ENCODE measurements at places on chromosomes 3 and 15.

- DNase-seq: no peak
Measured at GRCh38 chr15:43463507-43463906, 29.4 kb downstream of the TP53BP1 start.

GRCh38 chr3:50587806-50588758 is 18.8 kb downstream of the HEMK1 start:
- peak; percentile 62 for DNase-seq

DNA sequence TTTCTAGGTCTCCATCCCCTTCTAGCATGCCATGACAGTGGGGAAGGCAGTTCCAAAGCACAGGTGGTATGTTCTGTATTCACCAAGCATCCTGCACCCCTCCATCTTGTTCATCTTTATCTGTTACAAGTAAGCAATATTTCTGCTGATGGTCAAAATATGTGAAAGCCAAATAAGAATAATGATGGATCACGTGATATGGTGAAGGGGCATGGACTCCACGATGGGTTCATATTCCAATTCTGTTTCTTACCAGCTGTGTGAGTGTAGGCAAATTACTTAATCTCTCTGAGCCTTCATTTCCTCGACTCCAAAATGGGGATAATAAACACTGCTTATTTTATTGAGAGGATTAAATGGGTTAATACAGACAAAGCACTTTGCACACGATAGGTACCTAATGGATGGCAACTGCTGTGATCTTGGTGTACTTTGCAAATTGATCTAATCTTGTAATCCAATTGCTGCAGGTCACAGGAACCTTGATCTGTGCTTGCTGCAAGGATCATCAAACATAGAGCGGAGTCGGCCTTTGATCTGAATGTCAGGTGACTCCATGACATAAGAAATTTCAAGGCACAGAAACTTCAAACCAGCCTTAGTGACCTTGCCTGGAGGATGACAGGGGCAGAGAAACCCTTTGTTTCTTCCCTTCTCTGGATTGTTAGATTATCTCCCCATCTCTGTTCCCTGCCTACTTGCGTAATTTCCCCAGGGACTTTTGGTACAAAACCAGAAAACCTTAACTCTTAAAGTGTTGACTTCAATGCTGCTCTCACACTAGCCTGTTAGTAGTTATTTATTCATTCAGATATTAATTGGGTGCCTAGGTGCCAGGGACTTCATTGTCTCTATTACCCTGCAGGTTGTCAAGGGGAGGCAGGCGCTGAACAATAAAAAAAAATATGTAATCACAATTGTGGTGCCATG is 25.8 kb downstream of the SIAH2 start:
- no peak for DNase-seq

DNA sequence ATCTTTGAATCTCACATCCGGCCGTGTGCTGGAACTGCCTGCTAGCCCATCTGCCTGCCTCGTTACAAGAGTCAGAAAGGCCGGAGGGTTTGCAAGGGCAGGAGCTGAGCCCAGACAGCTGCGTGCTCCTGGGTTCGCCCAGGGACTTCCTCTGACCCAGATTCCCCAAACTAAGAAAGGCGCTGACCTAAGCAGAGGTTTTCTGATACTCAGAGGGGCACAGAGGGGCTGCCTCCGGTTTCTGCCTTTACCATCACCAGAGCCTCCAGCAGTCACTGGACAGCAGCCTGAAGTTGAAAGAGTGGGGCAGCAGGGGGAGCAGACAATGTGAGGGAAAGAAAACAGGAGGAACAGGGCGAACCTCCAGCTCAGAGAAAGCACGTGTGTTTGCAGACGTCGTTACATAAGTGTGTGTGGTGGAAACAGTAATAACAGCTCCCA is 33.4 kb upstream of the RAD18 start:
- no peak for DNase-seq

DNA sequence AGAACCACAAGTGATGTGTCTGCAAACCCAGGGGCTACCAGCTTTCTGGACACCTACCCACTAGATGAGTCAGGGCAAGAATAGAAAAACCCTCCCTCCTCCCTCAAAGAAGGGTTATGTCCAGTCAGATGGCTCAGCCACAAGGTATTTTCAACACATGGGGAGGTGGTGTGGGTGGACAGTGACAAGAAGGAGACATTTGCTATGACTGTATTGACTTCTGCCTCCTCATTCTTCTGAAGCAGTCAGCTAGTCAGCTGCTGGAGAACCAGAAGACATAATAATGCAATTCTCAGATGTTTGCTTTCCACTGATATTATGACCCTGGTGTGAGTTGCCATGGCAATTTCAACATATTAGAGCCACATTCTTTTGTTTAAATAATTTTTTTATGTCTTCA is 66.7 kb upstream of the GOLGA8B start:
- DNase-seq: no peak

- no peak for DNase-seq
Measured at GRCh38 chr15:96347181-96348111, 16.9 kb downstream of the NR2F2 start.

GRCh38 chr15:72857331-72858063 is 73.9 kb upstream of the ADPGK start:
- no peak for DNase-seq

DNA sequence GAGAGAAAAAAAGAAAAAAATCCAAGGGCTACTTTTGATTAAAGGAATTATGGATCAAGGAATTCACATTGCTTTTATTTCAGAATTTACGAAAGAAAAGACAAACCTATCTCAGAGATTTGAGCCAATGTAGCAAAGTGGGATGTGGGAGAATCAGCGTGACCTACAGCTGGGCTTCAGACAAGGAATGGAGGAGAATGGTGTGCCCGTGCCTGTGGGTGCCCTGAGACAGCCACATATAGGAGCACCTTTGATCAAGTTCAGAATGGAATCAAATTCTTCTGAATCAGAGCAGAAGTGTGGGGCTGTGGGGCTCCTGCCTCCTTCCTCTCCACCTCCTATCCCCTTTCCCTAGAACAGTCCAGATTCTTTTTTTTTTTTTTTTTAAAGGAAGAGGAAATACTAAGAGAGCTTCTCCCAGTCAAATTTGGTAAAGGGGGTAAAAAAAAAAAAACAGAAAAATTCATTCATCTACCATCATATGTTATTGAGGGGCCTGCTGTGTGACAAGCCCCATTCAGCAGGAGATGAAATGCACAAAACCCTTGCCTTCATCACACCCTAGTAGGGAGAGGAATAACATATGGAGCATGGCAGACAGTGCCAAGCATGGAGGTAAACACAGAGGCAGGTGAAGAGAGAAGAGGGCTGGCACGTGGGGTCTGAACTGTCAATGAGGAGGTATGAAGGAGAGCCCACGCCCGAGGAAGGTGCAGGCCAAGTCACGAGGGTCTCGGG is 25.0 kb upstream of the MUSTN1 start:
- no peak for DNase-seq

GRCh38 chr3:40309925-40310695 is 603 bp downstream of the EIF1B start:
- no peak for DNase-seq

- no peak for DNase-seq
Measured at GRCh38 chr3:107068980-107069379, 308.3 kb upstream of the CCDC54 start.

DNA sequence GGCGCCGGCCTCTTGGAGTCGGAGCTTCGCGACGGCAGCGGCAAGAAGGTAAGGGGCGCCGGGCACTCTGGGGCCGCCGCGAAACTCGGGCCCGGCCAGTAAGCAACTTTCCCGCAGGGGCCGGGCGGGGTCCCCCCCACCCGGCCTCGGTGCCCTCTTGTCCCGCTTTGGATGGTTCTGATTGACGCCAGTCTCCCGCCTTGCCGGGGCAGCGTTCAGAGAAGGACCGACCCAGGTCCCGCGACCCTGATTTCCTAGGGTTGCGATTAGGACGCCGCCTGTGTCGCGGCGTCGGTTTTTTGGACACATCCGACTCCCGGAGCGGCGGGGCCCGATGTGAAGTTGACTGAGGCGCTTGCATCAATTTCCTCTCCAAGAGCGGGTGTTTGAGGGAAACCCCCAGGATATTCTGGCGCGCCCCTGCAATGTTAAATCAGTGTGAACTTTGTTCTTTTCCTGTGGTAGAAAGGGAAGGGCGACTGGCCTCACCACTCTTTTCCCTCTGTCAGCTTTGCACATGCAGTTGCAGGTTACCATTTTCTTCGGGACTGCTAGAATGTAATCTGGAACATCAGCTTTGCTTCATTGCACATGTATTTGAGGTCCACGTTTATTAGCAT is 755 bp downstream of the PDE8A start:
- DNase-seq: peak; percentile 29

- DNase-seq: no peak
Measured at GRCh38 chr15:78418686-78419085, 19.3 kb upstream of the IREB2 start.

DNA sequence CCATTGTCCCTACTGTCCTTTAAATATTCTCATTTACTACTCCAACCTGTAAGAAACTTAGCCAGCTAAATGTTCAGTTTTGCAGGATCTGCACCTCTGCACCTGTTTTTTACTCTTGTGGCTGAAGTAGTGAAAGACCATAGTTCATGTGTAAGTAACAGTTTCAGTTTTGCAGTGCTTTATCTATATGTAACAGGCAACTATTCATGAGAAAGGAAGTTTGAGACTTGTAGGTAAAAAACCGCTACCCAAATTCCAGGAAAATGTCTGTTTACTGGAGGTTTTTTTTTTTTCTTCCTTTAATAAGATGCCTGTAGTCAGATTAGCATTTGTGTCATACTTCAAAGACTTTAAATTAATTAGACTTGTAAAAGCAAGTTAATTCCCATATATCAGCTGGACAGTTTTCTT is 25.4 kb upstream of the MBNL1 start:
- no peak for DNase-seq

GRCh38 chr3:48243886-48244285 is 3.0 kb downstream of the ZNF589 start:
- no peak for DNase-seq

GRCh38 chr15:100681335-100681746 is 79.0 kb downstream of the ASB7 start:
- DNase-seq: no peak

- DNase-seq: no peak
Measured at GRCh38 chr3:36800533-36801116, 36.3 kb upstream of the DCLK3 start.

DNA sequence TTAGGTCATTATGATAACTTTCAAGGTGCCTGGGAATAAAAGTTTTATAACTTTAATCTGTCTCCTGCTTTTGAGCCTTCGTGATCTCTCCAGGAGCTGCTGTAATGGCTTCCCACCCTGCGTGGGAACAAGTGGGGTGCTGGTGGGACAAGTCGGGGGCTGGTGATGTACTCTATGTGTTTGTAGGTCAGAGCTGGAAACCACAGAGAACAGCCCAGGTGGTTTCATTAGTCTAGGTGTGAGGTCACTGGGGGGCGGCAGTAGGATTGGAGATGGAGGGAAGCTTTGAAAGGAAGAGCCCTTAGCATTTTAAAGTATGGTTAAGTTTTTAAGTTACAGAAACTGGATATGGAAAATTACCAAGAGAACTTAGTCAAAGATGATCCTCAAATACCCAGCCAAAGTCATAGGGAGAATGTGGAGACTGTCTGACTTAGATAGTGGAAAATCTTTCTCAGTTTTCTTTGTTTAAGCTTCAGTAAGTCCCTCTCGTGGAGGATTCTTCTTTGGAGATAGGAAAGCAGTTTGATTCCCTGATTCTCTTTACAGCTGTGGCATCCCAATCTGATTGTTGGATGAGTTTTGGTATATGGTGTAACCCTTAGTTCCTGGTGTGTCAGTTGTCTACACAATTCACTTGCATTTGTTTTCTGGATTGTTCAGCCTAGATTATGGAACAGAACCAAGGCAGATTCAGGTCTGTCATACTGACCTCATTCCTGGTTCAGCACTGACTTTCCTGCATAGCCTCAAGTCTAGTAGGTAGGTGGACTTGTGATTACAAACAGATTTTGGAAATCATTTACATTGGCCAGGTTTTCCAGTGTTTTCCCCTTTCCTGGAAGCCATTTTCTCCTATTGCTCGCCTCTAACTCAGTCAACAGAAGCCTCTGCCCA is 115.6 kb downstream of the FNDC3B start:
- no peak for DNase-seq

DNA sequence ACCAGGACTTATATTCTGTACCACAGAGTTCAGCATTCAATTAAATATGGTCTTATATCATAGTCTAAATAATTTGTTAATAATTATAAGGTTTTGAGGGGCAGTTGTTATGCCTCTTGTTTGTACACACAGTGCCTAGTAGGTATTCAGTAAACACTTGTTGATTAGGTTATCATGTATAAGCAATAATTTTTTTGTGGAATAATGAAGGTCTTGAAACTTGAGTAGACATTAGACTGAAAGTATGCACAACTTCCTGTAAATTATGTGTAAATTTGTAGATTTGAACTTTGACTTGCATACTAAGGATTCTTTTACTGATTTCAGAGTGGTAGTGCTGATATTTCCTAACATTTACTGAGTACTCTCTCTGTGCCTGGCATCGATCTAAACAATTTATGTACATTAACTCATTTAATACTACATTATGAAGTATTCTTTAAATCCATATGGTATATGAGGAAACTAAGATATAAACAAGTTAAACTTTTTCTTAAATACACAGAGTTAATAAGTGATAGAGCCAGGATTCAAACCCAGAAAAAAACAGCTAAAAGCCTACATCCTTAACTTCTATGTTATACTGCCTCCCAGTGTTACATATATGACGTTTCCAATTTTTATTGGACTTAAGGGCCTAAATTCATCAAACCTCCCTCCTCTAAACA is 65.1 kb downstream of the GLCE start:
- no peak for DNase-seq

GRCh38 chr15:83283138-83283812 is 1.2 kb downstream of the BNC1 start:
- no peak for DNase-seq

DNA sequence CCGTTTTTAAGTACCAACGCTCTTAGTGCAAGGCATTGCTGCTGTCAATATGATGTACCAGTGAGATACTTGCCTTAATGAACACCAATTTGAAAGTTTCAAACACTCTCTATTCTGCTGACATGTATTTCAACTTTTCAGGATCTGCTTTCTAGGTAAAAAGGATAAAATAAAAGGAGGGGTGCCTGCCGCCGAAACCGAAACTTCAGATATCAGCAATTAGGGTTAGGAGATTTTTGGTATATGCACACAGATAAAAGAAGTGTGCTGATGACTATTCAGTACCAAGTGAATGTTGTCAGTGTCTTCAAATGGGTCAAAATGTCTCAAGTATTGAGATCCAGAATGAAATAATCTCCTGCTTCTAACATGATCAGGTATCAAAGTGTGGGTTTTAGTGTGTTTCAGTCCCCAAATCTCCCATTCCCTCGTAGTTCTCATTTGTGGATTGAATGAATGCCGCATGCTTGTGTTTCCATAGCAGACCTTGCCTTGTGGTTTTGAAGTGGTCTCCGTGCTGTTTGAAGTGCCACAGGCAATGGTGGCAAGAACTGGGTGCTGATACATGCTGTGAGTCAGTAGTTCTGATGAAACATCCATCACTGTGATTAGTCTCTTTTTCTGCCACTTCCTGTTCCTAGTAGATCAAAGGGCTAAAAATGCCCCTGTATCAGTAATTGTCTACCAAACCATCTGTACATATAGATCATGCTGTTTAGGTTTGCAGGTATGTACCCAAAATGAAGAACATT is 22.5 kb downstream of the CHST14 start:
- DNase-seq: peak; percentile 47

- DNase-seq: peak; percentile 46
Measured at GRCh38 chr3:128922804-128923459, 43.5 kb downstream of the ACAD9 start.
